Renal cortex interstitium (tissue), 15 donors: ENCODE measurements at places on chromosomes 16 and 17. TPM values are rescaled to one million over a fixed set of nuclear protein-coding genes. Genes with fewer than 3 reads are reported as not detected.

NAGLU gene
- polyA plus RNA-seq: 15.6 TPM

DNA sequence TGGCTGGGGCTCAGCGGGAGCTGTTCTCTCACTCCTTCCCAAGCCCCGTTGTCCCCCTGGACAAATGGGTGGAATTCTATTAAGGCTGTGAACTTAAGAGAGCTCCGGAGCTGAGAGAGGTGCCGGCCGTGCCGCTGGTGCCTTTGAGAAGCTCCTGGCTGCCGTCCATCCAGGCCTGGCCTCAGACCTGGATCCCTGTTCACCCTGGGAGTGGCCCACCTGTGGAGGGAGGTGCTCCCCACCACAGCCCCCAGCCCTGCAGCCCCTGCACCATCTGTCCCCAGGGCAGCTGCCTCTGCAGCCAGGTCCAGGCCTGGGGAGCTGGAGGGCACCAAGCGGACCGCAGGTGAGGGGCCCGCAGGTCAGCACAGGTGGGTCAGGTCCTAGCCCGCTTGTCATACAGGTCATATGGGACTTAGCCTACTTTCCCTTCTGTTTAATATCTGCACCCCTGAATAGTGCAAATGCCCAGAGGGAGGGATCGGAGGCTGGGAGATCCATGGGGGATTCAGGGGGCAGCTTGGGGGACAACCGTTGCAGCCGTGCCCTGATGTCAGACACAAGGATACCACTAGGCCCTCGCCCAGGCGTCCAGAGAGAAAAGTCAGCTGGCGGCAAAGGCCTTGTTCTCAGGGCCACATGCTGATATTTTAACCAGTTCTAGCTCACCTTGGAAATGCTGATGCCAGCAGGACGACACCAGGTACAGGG is 15.2 kb upstream of the METRNL start:
- DNase-seq: no peak

DNA sequence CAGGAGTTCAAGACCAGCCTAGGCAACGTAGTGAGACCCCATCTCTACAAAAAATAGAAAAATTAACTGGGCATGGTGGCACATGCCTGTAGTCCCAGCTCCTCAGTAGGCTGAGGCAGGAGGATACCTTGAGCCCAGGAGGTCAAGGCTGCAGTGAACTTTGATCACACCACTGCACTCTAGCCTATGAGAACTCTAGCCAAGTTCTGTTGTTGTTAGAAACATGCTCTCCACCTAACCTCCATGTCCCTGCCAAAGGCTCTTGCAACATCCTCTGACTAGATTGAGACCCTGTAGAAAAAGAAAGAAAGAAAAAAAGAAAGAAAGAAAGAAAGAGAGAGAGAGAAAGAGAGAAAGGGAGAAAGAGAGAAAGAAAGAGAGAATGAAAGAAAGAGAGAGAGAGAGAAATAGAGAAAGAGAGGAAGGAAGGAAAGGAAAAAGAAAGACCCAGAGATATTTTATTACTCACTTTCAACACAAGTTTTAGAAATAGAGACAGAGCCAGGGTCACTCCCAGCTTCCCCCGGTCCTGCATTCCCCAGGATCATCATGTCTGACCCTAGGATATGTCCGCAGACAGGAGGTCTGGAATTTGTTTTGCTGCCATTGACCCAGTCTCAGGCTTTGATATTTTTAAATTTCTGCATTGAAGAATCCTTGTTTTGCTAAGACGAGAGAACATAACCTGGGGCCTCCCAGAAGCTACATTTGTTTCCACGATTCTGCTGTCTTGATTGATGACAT is 376.5 kb upstream of the CDH5 start:
- no peak for DNase-seq

DNA sequence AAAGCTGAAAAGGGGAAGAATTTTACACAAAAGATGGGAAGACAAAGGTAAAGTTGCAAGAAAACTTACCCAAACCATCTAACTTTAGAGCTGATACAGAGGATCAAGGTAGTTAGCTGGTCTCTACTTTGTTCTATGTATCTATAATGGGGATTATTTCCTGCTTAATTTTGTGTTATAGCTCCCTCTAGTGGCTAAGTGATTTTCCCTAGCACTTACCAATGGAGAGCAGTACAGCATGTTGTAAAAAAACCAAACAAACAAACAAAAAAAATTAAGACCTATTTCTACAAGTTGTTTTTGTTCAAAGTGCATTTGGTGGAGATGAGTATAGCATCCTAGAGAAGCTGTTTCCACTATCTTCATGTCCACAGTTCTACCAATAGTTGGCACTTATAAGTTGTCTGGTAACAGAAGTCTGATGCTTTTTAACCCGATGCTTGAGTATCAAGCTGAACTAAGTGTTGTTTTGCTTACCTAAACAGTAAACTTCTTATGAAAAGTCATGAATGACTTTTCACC is 7.5 kb downstream of the SRSF1 start:
- peak; percentile 53 for DNase-seq

LUC7L gene
- 128 TPM for polyA plus RNA-seq

DNA sequence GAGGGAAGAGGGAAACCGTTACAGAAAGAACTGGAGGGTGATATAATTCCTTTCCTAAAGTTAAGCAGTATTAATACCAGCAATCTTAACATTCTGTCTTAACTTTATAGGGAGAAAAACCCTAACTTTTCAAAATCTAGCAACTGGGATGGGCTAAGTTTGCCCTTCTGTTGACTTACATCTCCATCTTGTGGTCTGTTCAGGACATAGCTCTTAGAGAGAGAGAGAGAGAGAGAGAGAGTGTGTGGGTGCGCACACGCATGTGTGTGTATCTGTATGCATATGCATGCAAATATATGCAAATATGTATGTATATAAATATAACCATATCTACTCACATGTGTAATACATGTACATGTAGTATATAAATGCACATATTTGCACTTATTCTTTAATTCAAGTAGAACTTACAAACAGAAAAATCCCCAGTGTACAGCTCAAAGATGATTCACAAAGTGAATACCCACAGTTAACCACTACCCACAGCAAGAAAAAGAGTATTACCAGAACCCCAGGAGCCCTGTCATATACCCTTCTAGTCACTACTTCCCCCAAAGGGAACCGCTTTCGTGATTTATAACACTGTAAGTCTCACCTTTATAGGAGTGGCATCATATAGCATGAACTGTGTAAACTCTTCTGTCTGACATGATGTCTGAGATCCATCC is 46.5 kb downstream of the STX8 start:
- DNase-seq: no peak

DNA sequence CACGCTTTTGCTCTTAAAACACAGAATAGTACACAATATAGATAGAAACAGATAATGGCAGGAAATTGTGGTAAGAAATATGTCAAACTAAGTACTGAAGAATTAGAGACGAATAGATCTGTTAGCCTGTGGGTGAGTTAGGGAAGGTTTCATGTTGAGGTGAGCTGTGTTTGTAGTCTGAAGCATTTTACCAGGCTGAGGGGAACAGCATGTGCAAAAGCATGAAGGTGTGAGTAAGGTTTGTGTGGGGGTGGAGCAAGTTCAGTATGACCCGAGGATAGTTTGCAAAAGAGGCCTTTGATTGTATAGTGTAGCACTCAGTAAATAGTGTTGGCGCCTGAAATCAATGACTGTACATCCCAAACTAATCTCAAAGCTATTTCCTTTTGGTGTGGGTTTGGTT is 13.8 kb downstream of the IGSF6 start:
- no peak for DNase-seq

- DNase-seq: no peak
Observed at GRCh38 chr17:76586741-76587487, 1.3 kb upstream of the ST6GALNAC2 start.

DNA sequence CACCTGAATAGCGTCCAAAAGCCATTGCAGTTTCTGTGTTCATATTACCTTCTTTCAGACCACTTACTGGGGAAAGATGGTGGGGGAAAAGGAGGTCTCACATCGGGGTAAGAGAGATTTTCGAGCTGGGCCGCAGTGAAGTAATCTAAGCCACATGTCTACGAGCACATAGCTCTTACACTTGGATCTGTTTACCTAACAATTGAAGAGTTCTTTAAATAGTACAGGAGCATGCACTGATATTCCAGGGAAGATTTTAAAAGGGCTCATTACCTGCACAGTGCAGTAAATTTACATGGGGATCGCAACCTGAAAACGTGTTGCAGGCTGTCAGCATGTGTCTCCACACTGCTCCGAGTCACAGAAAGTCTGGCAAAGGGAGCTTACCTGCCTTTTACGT is 12.6 kb downstream of the MAF start:
- DNase-seq: no peak

GRCh38 chr16:72894293-72895151 is 153.4 kb downstream of the ZFHX3 start:
- no peak for DNase-seq

- no peak for DNase-seq
Observed at GRCh38 chr16:70687102-70687511, 1.3 kb upstream of the MTSS2 start.

GRCh38 chr16:247027-247426 is 12.4 kb downstream of the FAM234A start:
- DNase-seq: no peak

GRCh38 chr16:88743693-88744576 is 37.6 kb downstream of the CTU2 start:
- DNase-seq: no peak

DNA sequence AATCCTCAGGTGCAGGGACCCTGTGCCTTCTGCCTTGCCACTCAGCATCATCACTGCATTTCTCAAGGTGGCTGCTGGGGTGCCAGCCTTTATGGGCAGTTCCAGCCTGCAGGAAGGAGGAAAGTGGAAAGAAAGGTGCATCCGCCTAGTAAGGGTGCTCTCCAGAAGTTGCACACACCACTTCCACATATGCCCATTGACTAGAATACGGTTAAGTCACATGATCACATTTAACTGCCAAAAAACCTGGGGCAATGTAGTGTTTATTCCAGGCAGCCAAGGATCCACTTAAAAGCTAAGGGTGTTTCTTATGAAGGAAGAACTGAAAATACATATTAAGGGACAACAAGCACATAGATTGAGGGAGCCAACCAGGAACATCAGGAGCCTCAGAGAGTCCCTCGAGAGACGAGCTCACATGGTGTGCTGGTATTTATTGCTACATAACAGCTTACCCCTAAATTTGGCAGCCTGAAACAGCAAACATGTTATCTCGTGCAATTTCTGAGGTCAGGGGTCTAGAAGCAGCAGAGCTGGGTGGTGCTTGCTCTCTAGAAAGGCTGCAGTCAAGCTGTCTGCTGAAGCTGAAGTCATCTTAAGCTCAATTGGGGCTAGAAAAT is 52.0 kb upstream of the MMP2 start:
- no peak for DNase-seq

LRRC46 gene
- 3.4 TPM for polyA plus RNA-seq

FBXO47 gene
- polyA plus RNA-seq: not detected
